Inflammatory macrophage treated with lipopolysaccharide for 1 hour (primary cell): ENCODE measurements at places on chromosomes 13 and 19.

- peak; percentile 54 for DNase-seq
Observed at GRCh38 chr13:51557875-51558612, 26.2 kb upstream of the WDFY2 start.

DNA sequence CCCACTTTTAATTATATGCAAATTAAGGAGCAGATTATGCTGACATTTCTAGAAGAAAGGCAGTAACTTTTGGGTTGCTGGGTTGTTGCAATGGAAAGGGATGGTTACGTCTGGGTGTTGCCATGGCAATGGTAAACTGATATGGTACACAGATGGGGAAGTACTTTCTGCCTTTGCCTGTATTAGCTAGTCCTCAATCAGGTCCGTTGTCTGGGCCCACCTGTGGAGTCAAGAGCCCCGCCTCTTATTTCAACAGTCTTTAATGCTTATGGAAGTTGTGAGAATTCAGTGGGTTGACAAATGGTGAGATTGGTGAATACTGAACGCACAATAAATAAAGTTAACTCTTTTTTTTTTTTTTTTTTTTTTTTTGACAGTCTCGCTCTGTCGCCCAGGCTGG, 30.6 kb upstream of the DPP9 start:
- DNase-seq = no peak

GRCh38 chr19:51394050-51394836, 3.9 kb upstream of the C19orf84 start:
- DNase-seq = peak; percentile 99

DNA sequence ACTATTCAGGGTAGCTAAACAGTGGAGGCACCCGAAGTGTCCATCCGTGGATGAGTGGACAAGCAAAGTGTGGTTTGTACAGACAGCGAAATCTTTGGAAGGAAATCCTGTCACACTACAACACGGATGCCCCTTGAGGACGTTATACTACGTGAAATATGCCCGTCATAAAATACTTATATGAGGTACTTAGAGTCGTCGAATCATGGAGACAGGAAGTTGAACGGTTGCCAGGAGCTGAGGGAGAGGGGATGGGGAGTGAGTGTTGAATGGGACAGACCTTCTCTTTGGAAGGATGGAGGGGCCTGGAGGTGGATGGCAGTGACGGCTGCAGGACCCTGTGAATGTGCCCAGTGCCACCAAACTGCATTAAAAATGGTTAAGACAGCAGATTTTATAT, 11.6 kb downstream of the ATP4B start:
- DNase-seq = no peak

GRCh38 chr13:23380534-23380933, 53.0 kb downstream of the SACS start:
- DNase-seq = no peak
